CD8-positive, alpha-beta memory T cell (primary cell): ENCODE measurements at places on chromosomes 7 and 10.
A peak's percentile ranks its signal among the peaks of the same experiment; 100 is the strongest.

- no peaks in the 10 kb centered on the region for H3K27me3 ChIP-seq
- no peak overlapping the region for H3K4me3 ChIP-seq
- H3K36me3 ChIP-seq = no peaks in the 10 kb centered on the region
These were observed 22.5 kb downstream of the LRRN3 start for GRCh38 chr7:111113263-111114017.

GRCh38 chr7:128937647-128938543, at the start of gene IRF5:
Gene IRF5 (plus strand): TSS chr7:128937927. CDS start chr7:128942082, 4,155 bp downstream.
- H3K27ac ChIP-seq = no peak within 1 kb of the TSS
- H3K4me3 ChIP-seq = peak within 1 kb of the TSS; percentile 53
- H3K36me3 ChIP-seq = no peaks in the 10 kb centered on the region
- peaks cover 14% of the 10 kb centered on the region for H3K27me3 ChIP-seq
- DNase-seq = no peak

- no peak overlapping the region for H3K27ac ChIP-seq
- H3K27me3 ChIP-seq = no peaks in the 10 kb centered on the region
- H3K36me3 ChIP-seq = no peaks in the 10 kb centered on the region
- no peak overlapping the region for H3K4me3 ChIP-seq
- no peaks in the 10 kb centered on the region for H3K4me1 ChIP-seq
These were observed 51.5 kb downstream of the CCDC71L start for GRCh38 chr7:106609416-106609815.

GRCh38 chr7:149773446-149774236, at the start of gene ZNF467:
Gene ZNF467 (minus strand): TSS chr7:149773588. CDS start chr7:149771032, 2,556 bp downstream.
- no peaks in the 10 kb centered on the region for H3K27me3 ChIP-seq
- peaks cover 7% of the 10 kb centered on the region for H3K4me1 ChIP-seq
- peak; percentile 38 for DNase-seq
- H3K27ac ChIP-seq = peak within 1 kb of the TSS; percentile 65
- H3K36me3 ChIP-seq = no peaks in the 10 kb centered on the region
- H3K4me3 ChIP-seq = peak within 1 kb of the TSS; percentile 51

- no peak overlapping the region for H3K4me3 ChIP-seq
- no peak for DNase-seq
- no peaks in the 10 kb centered on the region for H3K36me3 ChIP-seq
- no peaks in the 10 kb centered on the region for H3K27me3 ChIP-seq
- no peaks in the 10 kb centered on the region for H3K4me1 ChIP-seq
These were observed 161.1 kb downstream of the RPS24 start for GRCh38 chr10:78194539-78195402.

GRCh38 chr10:1308173-1308961, 252.2 kb downstream of the WDR37 start:
- no peak overlapping the region for H3K27ac ChIP-seq
- no peaks in the 10 kb centered on the region for H3K27me3 ChIP-seq
- no peaks in the 10 kb centered on the region for H3K4me1 ChIP-seq
- no peak for DNase-seq
- H3K36me3 ChIP-seq = no peaks in the 10 kb centered on the region
- no peak overlapping the region for H3K4me3 ChIP-seq
